ENCODE measurements at places on chromosomes 1 and 21.

- no peak for DNase-seq
These were observed 45.4 kb downstream of the AGPAT3 start for GRCh38 chr21:43910460-43910859.

DNA sequence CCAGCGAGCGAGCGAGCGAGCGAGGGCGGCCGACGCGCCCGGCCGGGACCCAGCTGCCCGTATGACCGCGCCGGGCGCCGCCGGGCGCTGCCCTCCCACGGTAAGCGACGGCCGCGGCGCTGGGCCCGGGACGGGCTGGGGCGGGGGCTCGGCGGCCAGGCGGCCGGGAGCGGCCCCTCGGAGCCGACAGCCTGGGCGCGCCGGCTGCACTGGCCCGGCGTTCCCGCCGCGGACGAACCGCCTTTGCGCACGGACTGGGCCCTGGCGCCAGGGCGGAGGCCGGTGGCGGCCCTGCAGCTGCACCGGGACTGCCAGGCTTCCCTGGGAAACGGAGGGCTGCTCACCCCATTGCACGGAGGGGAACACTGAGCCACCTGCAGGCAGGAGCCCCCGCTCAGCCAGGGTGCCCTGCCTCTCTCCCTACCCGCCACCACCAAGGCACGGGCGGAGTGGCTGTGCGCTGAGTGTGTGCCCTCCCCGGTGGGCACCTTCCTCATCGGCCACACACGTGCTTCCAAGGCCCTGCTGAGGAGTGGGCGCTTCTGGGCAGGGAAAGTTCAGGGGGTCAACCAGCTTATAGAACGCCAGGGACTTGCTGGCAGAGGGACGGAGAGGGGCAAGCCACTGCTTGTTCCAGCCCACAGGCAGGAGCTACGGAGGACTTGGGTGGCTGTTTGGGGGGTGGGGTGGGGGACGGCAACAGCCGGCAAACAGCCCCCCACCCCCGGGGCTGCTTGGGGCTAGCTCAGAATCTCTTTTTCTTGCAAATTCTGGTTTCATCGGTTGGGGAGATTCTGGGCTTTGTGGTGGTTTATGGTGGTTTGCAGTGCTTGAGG, 532 bp downstream of the CSF1 start:
- no peak for DNase-seq

- DNase-seq, result no peak
These were observed 112.5 kb downstream of the MRPL39 start for GRCh38 chr21:25494804-25495203.

DNA sequence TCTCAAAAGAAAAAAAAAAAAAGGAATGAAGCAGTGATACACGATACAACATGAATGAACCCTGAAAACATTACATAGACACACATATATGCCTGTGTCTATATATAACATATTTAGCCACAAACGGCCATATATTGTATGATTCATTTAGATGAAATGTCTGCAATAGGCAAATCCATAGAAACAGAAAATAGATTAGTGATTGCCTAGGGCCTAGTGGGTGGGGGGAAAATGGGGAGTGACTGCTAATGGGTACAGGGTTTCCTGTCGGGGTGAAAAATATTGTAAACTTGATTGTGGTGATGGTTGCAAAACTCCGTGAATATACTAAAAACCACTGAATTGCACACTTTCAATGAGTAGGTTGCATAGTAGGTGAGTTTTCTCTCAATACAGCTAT, 6.0 kb upstream of the H6PD start:
- DNase-seq, result no peak

DNA sequence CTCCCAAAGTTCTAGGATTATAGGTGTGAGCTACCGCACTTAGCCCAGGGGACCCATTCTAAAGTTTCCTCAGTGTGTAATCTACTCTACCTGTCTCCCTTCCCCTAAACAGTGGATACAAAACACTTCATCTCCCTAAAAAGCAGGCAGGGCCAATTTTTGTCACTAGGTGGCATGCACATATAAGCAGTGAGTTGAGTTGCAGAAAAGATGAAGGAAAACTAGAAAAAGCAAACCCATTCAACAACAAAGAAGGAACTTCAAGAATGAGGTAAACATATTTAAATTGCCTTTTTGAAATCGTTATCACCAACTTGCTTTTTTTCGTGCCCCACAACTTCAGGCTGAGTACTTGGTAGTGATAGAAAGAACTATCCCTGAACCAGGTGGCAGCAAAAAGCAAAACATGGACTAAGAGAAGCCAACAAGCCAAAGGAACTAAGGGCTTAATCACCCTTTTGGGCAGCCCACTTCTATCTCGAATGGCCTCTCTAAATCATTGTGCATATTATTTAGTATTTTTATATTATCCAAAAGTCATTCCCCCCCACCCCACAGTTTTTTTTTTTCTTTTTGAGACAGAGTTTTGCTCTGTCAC, 19.7 kb upstream of the ALDH9A1 start:
- DNase-seq, result no peak

GRCh38 chr1:153941826-153942725, 4.4 kb downstream of the DENND4B start:
- DNase-seq, result no peak

GRCh38 chr1:247360991-247361731, 29.5 kb upstream of the ZNF496 start:
- no peak for DNase-seq

DNA sequence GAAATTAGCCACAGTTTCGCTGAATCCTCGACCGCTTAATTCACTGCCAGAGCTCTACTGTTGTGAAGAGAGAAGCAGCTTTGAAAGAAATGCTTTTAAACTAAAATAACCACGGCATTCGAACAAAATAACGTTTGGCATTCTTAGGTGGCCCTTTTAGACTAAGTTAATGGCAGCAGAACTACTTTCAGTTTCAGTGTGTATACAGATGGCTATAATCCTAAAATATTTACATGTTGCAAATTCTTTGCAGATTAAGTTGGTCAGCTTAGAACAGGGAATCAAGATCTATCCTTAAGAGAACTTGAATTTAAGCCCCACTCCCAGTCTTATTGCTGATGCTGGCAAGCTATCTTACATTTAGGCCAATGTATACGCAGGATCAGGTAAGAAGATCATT, 62.7 kb downstream of the ADSS2 start:
- no peak for DNase-seq

DNA sequence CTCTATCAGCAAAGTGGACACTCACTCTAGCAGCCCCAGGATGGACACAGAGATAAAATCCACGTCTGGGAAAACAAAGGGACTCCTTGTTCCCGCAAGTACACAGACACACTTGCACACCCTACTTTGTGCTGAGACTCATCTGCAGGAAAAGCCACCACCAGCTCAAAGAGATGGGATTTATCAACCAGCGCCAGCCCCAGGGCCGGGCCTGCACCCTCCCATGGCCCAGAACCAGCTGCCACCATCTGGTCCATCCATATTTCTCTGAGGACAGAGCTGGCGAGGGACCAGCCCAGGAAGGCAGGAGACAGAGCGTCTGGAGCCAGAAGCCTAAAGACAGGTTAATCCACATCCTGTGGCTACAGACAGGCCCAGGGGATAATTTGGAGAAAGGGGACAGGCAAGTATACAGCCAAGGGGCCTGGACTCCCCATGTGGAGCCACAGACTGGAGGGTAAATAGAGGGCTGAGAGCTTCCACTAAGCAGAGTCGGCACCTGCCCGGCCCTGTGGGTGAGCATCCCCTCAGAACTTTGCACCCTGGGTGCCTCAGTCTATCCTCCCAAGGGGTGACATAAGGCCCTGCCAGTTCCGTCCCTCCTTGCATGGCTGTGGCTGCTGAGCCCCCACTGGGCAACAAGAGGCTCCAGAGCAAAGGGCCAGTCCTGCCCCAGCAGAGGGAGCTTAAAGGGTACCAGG, 233.9 kb downstream of the PTPRU start:
- DNase-seq, result no peak

GRCh38 chr1:14467112-14467511, 131.4 kb upstream of the KAZN start:
- DNase-seq, result no peak

DNA sequence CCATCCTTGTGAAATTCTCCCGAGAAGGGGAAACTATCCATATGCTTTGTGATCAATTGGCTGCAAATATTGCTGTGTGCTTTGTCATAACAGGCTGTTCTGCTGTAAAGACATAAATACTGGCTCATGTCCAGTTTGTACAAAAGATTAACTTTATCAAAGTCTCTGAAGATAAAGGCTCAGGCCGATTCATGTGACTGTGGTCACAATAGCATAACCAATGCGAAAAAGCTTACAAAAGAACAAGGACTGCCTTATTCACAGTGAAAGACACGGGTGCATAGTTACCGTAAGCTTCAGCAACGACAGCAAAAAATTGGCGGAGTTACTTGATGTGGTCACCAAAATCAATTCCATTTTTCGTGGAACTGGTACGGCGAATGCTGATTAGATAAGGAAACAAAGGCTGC, 173.6 kb upstream of the CHRM3 start:
- DNase-seq, result no peak

- DNase-seq, result no peak
These were observed 89.7 kb upstream of the SLC45A1 start for GRCh38 chr1:8228253-8228652.

GRCh38 chr1:89512996-89513720, 11.5 kb upstream of the LRRC8B start:
- no peak for DNase-seq

DNA sequence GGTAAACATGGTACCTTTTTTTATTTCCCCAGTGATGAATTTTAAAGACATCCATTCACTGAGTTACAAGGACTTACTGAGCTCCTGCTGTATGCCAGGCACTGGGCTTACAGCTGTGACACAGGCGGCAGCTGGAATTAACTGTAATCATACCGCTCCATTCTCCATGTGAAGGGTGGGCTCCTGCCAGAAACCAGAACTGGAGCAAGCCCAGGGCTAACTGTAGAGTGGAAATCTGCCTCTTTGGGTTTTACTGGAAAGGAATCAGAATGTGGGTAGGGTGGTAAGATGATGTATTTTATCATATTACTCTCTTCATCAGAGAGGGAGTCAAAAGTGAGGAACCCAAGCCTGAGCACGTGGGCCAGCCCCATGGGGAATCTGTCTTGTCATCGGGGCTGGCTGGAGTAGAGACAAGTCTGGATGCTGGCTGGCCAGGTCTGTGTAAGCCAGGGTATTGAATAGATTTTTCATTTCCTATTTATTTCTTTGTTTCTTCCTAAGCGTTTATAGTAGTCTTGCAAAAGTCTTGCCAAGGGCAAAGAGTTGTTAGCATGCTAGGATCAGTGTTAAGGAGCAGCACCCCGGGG, 21.5 kb downstream of the FGGY start:
- DNase-seq, result no peak

- DNase-seq, result no peak
These were observed 1.3 kb downstream of the ATXN7L2 start for GRCh38 chr1:109485001-109485400.

- no peak for DNase-seq
These were observed 61.6 kb upstream of the PPM1J start for GRCh38 chr1:112776688-112777087.

DNA sequence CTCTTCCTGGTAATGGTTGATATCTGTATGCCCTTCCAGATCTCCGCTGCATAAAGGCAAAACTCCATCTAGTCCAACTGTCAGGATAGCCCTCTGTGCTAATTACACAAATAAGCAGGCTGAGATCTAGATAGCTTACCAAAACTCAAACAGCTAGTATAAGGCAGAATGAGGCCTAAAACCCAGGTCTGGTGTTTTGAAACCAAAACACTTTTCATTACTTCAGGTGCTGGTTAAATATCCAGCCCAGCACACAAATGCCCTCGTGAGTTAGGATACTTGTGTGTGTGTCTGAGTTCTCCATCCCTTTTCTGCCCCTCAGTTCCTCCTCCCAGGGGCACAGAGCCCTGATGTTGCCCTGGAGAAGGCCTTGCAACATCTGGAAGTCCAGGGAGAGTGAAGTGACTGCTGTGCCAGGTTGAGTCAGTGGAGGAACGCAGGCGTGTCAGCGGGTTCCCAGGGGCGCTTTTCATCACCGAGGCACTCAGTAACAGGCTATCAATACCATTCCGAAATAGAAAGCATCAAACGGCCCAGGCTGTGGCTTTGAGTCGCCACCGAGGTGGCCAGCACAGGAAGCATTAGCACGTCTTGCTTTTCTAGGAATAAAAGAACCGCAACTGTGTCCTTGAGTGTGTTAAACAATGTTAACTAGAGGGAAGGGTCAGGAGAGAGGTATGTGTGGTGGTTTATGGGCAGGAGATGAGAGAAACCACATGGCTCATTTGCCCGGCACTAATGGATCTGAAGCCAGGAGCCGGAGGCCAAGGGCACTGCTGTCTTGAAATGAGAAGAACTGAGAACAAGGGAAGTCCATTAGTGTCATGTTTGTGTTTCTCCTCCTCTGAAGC, 90.7 kb upstream of the WLS start:
- DNase-seq, result no peak

GRCh38 chr1:31535561-31535960, 40.8 kb upstream of the TINAGL1 start:
- no peak for DNase-seq

- peak; percentile 19 for DNase-seq
These were observed 729 bp downstream of the APP start for GRCh38 chr21:26169611-26170470.

DNA sequence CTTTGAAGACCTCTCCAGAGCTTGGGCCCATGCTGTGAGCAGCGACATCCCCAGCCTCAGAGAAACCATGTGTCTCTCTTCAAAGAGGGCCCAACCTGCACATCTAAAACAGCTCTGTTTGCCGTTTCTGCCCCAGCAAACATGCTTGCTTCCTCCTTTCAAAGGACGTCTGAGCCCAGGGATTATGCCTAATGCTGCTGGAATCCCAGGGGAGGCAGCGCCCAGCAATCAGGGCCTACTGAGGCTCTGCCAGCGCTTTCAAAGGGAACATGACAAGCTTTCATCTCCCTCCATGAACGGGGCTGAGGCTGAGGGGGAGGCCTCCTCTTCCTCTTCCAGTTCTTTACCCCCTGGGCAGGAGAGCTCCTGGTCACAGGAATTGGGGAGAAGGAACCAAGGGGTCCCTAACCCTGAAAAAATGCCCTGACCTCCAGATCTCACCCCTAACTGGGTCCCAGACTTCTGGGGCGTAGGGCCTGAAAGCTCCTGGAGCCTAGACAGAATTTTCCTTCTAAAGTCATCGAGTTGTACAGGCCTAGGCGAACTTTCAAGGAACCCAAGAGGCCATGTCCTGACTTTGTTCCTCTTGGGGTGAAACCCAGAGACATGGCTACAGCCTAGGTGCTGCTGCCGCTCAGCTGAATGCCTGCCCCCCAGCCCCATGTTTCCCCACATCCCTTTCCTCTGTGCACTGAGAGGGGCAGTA, 13.4 kb upstream of the ASCL5 start:
- DNase-seq, result no peak

GRCh38 chr1:228770779-228771223, 35.5 kb downstream of the RHOU start:
- DNase-seq, result no peak

- no peak for DNase-seq
These were observed 121.1 kb upstream of the ADAR start for GRCh38 chr1:154729031-154729442.

- no peak for DNase-seq
These were observed 88.4 kb downstream of the SDCCAG8 start for GRCh38 chr1:243343970-243344937.

Data from activated CD8-positive, alpha-beta memory T cell treated with anti-CD3 and anti-CD28 coated beads for 48 hours (primary cell).